NCI-H2029 treated with DMSO at 0.1 percent for 48 hours (cell line): ENCODE measurements at places on chromosomes 16 and 17.

- DNase-seq: no peak
Measured at GRCh38 chr17:59368218-59368857, 36.9 kb downstream of the YPEL2 start.

DNA sequence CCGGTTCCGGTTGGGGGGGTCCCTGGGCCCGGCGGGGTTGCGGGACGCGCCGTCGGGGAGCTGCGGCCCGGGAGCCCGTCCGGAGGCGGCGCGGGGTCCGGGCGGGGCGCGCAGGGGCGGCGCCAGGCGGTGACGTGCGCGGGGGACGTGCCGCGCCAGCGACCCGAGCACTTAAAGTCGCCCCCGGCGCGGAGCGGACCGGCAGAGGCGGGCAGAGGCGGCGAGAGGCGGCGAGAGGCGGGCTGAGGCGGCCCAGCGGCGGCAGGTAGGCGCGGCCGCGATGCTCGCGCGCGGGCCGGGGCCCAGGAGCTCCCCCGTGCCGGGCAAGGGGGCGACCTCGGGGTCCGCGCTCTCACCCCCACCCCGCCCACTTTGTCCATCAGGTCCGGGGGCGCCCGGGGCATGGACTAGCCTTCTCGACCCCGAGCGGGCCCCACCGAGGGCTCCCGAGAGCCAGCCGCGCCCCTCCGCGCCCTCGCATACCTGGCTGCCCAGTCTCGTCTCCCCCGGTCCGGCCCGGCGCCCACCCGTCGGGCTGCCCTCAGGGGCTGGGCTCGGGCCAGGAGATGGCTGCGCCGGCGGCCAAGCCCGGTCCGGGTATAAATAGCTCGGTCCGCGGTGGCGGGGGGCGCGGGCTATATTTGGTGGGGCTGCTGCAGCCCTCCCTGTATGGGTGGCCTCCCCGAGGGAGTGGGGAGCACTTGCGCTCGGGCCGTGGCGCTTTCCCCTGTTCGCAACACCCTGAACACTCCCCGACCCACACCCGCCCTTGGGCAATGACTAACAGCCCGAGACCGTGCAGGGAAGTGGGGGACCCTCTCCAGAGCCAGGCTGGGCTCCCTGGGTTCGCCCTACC, at the start of gene SLC16A3:
Gene SLC16A3, plus strand, starts transcription at position 201 of the 856 bp plus-strand sequence. CDS start 6,967 bp downstream, outside the sequence.
- no peak for DNase-seq

GRCh38 chr17:67020293-67020766, 24.0 kb upstream of the CACNG1 start:
- DNase-seq: no peak

- no peak for DNase-seq
Measured at GRCh38 chr17:13480877-13481276, 120.9 kb downstream of the HS3ST3A1 start.

DNA sequence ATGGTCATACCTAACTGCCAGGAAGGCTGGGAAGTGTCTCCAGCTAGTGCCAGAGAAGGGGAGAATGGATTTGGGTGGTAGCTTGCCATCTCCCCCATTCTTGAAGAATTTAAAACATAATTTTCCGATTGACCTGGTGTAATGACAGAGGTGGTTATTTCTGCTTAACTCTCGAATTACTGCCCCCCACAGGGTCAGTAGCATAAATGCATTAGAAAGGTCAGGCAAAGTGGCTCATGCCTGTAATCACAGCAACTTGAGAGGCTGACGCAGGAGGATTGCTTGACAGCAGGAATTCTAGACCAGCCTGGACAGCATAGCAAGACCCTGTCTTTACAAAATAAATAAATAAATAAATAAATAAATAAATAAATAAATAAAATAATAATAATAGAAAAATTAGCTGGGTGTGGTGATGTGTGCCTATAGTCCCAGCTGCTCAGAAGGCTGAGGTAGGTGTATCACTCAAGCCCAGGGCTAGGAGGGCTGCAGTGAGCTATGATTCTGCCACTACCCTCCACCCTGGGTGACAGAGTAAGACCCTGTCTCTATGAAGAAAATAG, 27.5 kb downstream of the TMC7 start:
- DNase-seq: no peak

GRCh38 chr17:4440690-4441686, 7.2 kb downstream of the SPNS3 start:
- no peak for DNase-seq

GRCh38 chr17:35769895-35770486, 9.3 kb downstream of the C17orf50 start:
- no peak for DNase-seq

GRCh38 chr16:63744077-63744874, 1377.6 kb downstream of the CDH11 start:
- DNase-seq: no peak

- DNase-seq: peak; percentile 6
Measured at GRCh38 chr16:74774223-74775139, at the start of gene FA2H. Gene FA2H (minus strand): TSS chr16:74774820. CDS start chr16:74774755, 65 bp downstream.

- no peak for DNase-seq
Measured at GRCh38 chr17:18159551-18160120, 24.0 kb upstream of the ALKBH5 start.

DNA sequence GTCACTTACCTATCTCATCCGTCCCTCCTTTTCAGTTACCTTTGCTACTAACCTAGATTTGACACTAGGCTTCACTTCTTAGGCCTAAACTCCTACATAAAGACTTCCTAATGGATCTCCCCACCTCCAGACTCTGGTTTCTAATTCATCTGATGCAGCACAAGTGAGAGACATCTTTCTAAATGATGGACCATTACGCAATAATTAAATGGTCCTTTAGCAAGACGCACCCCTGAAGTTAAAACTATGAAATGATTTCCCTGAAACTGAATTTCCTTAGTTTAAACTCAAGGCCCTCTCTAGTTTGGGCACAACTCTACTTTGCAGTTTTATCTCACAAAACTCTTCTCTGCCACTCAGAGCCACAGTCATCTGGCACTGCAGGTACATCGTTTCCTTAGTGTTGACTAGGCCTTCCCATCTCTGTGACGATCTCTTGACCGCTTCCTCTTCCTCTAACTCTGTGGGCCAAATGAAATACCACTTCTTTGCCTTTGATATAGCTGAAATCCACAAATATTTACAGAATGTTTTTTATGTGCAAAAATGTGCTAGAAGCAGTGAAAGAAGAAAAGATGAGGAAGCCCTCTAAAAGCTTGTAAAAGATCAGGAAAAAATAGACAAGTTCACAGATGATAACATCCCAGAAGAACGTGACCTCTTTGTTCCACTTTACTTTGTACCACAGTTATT, 3.3 kb downstream of the SYNRG start:
- no peak for DNase-seq

GRCh38 chr16:71880176-71880575, 3.8 kb downstream of the ZNF821 start:
- no peak for DNase-seq

GRCh38 chr17:13864521-13864920, 204.8 kb upstream of the COX10 start:
- no peak for DNase-seq

DNA sequence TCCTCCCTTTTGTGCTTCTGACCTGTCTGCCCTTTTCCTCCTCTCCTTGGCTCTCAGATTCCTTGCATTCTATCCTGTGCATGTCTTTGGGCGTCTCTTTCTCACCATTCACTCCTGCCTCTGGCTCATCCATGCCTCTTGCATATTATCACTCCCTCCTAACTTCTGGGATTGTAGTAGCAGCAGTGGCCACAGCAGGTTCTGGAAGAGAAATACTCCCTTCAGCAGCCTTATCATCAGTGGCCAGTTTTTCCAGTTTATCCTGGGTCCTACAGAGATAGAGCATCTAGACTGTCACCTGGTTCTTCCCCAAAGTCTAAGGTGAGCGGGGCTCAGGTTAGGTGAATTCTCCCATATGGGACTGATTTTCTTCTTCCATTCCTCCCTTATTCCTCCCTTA, 354.0 kb upstream of the CCL2 start:
- DNase-seq: no peak

- no peak for DNase-seq
Measured at GRCh38 chr16:50295541-50296132, 29.3 kb downstream of the ADCY7 start.

DNA sequence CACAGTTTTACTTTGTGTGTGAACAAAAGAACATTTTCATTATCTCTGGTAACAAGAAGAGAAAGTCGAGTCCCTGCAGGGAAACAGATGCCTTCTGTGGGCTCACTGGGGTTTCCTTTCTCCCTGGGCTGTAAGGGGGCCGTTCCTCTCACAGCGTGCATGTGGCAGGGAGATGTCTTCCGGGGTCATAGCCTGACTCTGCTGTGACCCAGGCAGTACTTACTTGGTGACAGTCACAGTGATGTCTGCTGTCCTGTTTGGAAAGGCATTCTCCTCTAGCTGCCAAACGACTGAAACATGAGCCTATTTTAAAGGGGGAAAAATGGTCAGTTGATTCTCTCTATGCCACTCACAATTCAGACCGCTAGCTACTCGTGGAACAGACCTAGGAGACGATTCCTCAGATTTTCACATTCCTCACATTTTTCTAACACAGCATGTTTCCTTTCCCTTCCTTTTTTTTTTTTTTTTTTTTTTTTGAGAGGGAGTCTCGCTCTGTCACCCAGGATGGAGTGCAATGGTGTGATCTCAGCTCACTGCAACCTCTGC, 7.3 kb downstream of the HASPIN start:
- no peak for DNase-seq

DNA sequence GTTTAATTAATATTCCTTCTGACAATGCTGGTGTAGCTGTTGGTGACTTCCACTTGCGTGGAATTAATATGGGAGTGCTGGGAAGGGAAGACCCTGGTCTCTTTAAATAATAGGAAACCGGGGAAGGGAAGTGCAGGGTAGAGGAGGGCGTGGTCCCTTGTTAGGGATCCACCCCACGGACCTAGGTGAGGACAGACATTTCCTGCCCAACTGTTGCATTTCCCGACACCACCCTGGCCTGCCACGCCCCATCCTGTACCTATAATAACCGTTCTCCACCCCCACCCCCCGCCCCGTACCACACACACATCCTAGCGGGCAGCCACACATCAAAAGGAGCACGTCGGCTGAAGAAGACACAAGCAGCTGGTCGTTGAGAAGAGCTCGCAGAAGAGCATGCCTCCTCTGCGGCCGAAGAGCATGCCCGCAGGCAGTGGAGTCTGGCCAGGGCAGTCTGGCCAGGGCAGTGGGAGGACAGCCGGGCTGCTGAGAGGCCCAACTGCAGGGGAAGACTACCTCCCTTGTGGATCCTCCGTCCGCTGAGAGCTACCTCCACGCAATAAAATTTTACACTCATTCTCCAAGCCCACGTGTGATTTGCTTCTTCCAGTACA, 36.8 kb upstream of the MMD start:
- no peak for DNase-seq

DNA sequence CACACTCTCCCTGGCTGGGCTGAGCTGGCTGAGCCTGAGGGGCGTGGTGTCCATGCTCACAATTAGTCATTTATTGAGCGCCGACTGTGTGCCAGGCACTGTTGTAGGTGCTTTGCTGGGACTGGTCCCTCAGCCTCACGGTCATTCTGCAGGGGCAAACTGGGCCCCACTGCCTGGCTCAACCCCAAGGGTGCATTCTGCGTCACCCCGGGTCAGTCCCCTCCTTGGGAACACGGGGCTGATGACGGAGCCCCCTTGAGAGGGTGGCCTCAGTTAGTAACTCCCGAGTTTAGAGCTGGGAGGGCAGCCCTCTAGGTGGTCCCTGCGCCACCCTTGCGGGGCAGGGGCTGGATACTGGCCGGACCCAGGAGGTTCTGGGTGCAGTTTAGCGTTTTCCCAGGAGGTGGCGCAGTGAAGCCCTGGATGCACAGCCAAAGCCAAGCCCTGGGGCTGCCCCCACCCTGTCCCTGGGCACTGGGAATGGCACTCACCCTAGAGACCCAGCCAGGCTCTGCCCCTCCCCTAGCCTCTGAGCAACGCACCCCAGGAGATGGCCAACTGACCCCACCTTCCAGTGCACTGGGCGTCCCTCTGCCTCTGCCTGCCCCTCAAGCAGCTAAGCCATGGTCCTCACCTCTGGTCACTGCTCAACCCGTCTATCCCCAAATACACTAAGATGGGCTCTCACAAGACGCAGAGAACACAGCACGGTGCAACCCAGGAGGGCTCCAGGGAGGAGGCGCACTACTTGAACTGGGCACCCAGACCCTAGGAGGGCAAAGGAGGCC, 243.2 kb upstream of the GSE1 start:
- no peak for DNase-seq
